ENCODE measurements at places on chromosomes 13 and 19.

DNA sequence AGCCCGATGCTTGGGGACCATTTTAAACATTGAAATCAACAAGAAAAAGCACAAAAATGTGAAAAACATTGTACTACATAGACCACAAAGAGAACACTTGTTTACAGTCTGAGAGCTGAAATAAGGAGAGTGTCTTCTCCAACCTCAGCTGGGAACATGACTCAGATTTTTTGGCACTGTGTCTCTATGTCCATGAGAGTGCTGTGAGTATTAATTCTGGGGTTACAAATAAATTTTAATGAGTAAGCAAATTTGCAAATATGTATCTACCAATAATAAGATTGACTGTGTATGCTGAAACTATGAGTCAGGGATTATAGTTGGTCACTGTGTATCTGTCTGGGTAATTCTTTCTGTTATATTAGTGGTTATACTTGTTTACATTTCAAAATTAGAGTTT, 174.0 kb downstream of the DCT start:
- no peak for DNase-seq

DNA sequence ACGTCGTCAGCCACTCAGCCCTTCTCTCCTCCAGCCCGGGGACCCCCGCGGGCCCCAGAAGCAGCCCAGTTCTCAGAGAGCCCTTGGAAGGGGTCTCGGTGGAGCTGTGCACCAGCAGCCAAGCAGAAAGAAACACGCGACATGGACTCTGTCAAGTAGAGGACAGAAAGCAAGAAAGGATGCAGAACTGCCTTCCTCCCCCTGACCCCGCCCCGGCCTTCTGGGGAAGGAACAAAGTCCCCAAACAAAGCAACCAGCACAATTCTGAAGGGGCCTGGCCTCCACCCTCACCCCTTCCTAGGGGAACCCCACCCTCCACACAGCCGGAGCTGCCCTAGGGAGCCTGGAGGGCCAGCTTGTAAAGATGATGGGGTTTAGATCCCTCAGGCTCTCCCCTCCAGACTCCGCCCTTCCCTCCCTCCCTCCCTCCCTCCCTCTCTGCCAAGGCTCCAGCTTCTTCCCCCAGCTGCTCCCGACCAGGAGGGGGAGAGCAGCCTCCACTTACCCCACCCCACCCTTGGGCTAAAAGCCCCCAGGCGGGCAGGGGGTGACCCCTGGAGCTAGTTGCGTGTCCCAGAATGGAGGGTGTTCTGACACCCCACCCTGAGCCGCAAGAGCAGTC, 7.8 kb downstream of the LYL1 start:
- DNase-seq: no peak

DNA sequence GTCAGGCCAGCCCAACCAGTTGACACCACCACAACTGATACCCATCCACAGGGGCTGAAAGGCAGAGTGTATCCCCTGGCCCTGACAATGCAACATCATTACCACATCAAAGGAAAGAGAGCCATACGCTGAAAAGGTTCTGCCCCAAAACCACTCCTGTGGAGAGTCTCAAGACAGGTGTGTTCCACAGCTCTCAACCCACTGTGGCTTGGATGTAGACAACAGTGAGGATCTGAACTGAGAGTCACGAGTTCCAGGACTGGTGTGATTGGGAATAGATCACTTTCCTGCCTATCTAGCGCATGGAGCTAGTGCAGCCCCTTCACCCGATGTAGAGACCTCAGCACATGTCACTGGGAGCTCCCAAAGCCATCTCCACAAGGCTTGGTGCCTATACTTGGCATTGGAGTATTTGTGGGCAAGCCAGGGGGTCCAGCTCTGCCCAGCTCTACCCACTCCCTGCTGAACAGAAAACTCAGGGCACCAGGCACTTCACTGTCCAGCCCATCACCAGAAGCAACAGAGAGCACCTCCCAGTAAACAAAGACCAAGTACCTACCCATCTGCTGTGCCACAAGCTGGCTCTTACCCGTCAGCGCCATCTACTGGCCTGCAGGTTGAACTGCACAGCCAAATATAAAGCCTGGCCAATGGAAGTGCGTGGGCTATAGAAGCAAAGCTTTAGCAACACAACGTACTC, 579.5 kb downstream of the UQCRFS1 start:
- DNase-seq: peak; percentile 73

DNA sequence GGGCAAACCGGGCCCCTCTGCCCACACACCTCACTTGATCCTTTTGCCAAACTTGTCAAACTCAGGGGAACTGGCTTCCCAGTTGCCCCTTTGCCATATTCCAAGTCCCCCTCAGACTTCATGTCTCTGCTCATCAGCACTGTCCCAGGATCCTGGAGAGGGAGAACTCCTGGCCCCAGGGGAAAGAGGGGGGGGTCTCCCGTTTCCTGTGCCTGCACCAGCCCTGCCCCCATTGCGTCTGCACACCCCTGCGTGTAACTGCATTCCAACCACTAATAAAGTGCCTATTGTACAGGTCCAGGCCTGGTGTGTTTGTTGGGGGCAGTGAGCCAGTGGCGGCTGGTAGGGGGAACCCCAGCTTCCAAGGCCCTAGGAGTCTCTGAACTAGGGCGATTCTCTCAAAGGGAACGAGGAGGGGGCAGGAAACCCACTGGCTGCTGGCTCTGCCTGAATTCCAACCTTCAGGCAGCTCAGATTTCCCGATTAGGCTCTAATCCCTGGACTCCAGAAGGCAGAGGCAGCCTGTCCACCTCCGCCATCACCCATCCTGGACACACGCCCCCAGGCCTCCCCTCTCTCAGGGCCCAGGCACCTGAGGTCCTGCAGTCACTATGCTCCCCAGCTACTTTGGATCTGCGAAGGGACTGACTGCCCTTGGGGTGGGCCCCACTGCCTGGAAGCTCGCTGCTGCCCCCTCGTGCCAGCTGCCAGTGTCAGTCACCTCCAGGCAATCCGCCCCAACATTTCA, 9.7 kb upstream of the ILF3 start:
- peak; percentile 93 for DNase-seq

DNA sequence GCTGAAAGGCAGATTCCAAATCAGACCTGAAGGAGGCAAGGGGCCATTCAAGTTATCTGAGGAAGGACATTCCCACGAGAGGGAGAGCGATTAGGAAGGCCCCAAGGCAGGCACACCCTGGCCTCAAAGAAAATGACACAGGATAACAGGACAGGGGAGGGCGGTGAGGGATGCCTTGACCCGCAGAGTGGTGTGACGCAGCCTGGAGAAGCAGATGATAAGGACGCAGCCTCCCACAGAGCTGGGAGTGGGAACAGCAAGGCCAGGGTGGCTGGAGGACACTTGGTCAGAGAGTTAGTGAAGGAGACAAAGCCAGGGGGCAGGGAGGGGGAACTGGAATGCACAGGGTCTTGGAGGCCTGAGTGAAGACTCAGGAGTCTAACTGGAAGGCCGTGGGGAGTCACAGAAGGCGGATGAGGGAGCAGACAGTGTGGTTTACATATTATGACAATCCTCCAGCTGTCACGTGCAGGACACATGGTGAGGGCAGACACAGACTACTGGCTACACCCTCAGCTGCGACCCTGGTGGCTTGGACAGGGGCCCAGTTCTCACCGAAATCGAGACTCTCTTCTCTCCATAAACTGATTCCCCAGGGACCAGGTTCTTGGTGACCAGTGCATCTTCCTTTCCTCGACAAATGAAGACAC, 5.8 kb upstream of the DYRK1B start:
- DNase-seq: no peak

DNA sequence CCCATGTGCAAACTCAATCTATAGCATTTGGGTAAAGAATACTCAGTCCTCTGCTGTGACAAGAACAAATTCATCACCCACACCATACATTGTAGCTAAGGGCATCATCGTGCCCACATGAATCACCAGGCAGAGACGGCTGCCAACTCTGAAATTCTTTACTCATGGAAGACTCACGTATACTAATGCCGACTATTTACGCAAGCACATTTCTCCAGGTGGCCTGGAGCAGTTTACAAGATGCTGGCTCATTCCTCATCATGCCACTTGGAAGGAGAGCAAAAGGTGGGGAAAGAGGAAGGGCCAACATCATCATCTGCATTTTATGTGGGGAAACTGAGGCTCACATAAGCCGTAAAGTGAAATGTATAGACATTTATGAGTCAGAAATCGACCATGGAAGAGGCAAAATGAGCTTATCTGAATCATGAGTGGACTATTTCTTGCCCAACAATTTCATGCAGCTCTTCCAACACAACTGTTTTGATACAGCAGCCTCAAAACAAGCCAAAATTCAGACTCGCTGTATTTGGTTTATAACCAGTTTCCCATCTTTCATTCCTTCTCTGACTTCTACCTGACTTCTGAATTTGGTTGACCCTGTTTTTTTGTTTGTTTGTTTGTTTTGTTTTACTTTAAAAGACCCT, 213.9 kb upstream of the SERP2 start:
- no peak for DNase-seq

DNA sequence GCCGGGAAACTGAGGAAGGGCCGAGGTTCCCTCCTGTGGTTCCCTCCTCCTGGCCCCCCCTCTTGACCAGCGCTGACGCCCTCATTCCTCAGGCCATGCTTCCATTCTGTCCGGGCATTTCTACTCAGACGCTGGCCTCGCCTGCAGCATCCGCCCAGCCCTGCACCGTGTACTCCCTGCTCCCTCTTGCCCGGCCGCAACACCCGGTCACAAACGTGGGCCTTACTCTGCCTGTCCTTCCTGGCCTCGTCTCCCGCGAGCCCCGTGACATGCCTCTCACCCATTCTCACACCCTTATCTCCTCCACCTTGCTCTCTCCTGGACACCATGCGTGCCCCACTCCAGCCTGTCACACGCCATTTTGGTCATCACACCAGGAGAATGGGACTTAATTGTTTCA, 11.3 kb downstream of the HDGFL2 start:
- DNase-seq: no peak

- peak; percentile 90 for DNase-seq
Measured at GRCh38 chr19:12792051-12792852, 966 bp downstream of the JUNB start.

DNA sequence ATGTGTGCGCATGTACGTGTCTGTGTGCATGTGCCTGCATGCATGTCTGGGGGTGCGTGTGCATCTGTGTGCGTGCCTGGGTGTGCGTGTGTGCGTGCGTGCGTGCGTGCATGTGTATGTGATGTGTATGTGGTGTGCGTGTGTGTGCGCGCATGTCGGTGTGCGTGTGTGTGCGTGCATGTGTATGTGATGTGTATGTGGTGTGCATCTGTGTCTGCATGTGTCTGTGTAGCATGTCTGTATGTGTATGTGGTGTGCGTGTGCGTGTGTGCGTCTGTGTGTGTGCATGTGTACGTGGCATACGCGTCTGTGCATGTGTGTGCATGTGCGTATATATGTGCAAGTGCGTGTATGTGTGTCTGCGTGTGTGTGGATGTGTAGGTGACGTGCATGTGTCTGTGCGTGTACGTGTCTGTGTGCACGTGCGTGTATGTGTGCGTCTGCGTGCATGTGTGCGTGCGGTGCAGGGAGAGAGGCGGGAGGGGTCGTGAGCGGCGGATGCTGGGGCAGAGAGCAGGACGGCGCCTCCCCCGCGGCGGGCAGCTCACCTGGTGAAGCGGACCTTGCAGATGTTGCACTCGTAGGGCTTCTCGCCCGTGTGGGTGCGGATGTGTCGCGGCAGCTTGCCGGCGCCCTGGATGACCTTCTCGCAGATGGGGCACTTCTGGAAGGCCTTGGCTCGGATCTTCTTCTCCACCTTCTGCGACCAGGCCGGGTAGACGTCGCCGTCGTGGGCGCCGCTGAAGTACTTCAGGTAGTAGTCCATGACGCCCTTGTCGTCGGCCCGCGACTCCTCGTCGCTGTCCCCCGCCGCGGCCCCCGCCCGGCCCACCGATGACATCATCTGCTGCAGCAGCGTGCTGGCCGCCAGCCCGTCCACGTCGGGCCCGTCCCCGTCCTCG, 13.0 kb downstream of the ZBTB7A start:
- DNase-seq: no peak

DNA sequence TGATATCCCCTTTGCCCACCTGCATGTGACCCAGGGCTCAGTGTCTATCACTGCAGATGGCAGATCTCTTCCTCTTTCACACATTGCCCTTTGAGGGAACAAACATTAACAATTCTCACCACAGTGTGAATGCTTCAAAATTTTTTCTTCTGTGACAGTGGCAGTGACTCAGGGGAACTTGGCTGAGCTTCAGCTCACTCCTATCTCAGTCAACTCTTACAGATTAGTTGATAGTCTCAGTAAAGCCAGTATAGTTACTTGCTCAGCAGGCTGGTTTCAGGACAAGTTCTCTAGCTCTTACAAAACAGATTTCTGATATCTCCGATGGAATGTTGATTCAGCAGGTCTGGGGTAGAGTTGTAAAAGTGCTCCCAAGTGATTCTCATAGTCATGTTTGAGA, 166.9 kb downstream of the DLEU7 start:
- no peak for DNase-seq

DNA sequence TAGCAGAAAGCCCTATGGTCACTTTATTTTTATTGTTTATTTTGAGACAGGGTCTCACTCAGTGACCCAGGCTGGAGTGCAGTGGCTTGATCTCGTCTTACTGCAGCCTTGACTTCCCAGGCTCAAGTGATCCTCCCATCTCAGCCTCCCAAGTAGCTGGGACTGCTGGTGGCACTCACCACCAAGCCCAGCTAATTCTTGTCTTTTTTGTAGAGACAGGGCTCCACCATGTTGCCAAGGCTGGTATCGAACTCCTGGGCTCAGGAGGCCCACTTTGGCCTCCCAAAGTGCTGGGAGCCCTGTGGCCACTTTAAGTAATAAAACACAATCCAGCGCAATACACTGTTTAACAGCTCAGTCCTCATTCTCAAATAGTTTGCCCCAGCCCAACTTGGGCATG, 69.3 kb downstream of the NUFIP1 start:
- DNase-seq: no peak

DNA sequence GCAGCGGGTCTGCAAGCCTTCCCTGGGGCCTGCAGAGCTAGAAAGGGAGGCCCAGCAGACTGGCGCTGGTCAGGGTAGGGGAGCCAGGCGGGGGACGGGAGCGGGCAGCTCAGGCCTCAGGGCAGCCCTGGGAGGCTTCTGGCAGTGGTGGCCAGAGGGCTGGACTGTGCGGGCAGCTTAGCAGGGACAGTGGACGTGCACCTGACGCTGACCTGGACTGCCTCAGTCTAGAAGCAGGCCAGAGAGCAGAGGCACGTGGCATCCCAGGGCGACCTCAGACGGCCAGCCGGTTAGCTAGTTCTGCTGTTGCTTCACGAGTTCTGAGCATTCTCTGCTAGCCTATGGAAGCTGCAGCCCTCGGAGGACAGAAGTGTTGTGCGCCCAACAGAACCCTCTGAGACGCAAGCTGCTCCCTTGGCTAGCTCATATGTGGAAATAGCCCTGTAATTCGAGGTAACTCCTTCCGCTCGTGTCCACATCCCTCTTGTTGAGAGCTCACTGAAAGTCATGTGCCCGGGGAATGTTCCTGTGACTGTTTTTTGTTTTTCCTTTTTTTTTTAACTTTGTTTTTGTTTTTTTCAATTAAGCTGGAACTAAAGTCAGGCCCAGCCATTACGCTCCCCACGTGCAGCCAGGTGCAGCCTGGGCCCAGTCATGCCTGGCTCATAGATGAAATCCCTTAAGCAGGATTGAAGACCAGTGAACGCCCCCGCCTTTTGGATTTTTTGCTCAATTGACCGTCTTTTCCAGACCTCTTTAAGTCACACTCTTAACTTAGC, 1.9 kb upstream of the FAM174C start:
- no peak for DNase-seq

- peak; percentile 53 for DNase-seq
Measured at GRCh38 chr13:20402881-20403280, 122.8 kb downstream of the CRYL1 start.

- no peak for DNase-seq
Measured at GRCh38 chr19:49658139-49658517, 7.5 kb downstream of the IRF3 start.
